ENCODE measurements at places on chromosomes 3 and 15. TPM values are rescaled to one million over a fixed set of nuclear protein-coding genes. Genes with fewer than 3 reads are reported as not detected.

DNA sequence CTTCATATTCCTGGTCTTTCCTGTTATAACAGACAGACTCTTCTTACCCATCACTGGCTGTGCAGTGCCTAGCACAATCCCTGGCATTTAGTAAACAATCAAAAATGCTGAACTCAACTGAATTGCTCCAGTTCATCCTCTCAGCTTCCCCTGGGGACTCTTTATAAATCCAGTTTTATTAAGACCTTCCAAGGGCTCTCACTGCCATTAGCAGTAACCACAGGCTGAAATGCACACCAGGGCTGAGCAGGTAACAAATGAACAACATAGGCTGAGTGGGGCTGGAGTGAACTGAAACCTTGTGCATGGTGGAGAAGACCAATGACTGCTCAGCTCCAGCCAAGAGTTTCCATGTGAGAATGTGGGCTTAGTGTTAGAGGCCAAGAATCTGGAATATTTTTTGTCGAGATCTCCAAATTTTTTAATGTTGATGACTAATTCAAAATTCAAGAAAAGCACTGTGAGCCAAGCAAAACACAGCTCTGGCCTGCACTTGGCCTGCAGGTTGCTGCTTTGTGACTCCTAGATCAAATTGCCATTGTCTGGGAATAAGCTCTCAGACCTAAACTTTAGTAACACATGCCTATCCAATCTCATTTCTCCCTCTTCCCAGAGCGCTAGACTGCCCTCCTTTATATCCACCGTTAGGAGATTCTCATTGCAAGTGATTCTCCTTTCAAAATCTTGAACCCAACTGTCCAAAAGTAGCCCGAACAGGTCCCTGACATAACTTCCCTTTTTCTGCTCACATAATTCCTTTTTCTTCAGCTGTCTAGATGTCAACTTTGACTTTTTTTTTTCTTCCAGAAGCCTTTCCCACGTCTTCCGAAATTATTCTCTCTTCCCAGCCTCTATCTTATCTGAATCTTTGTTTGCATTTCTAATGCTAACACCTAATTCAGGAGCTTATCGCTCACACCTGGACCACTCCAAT lies 7.4 kb downstream of the SQOR start:
- H3K4me3 ChIP-seq: no peak overlapping the region
- H3K36me3 ChIP-seq: no peaks in the 10 kb centered on the region

Gene GPR149
- not detected for total RNA-seq

GRCh38 chr3:52237006-52237656 lies 1.8 kb downstream of the TWF2 start:
- H3K27me3 ChIP-seq: peaks cover 2% of the 10 kb centered on the region
- H3K4me1 ChIP-seq: peaks cover 27% of the 10 kb centered on the region
- DNase-seq: no peak
- no peaks in the 10 kb centered on the region for H3K36me3 ChIP-seq

DNA sequence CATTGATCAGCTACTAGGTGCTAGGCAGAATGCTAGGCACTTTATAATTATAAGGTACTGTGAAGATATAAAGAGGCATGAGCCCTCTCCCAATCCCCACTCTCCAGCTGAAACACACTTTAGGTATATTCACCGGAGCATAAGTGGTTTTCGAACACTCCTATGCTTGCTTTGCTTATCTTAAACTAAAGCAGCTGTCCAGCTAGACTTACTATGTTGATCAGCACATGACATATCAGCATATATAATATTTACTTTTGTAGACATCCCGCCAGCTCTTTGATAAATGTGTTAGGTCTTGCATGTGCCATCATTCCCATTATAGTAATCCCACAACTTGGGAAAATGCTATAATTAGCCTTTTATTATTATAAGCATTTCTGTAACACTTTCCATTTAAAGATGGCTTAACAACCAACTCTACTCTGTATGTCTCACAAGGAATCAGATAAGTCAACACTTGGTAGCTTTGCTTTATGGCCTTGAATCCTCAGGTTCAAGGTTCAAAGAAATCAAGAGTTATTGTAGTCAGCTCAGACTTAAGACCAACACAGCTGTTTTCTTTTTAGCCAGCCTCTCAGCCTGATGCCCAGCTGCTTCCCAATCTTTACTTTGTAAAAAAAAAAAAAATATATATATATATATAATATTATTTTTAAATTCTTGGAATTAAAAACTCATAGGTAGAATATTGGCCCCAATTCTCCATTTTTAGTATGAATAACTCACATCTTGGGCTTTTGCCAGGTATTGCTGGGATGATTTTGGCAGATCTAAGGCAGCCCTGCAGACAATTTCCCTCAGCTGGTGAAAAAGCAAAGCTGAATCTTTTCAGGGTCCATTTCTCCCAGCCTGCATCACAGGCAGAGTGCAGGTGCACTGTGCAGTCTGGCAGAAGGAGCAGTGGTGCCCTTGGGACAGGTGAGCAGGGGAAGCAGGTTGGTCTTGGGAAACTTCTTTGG lies 104.2 kb downstream of the THRB start:
- H3K4me1 ChIP-seq: no peaks in the 10 kb centered on the region
- DNase-seq: no peak
- no peak overlapping the region for H3K4me3 ChIP-seq
- H3K27me3 ChIP-seq: no peaks in the 10 kb centered on the region

Gene DUOXA1
- total RNA-seq: not detected

GRCh38 chr15:25136119-25136518 lies 181.3 kb downstream of the SNRPN start:
- H3K36me3 ChIP-seq: peaks cover 7% of the 10 kb centered on the region
- no peaks in the 10 kb centered on the region for H3K4me1 ChIP-seq
- H3K4me3 ChIP-seq: no peak overlapping the region
- no peak overlapping the region for H3K27ac ChIP-seq
- DNase-seq: no peak
- H3K27me3 ChIP-seq: no peaks in the 10 kb centered on the region
